Karpas-422 (cell line): ENCODE measurements at places on chromosomes 1 and 21.

DNA sequence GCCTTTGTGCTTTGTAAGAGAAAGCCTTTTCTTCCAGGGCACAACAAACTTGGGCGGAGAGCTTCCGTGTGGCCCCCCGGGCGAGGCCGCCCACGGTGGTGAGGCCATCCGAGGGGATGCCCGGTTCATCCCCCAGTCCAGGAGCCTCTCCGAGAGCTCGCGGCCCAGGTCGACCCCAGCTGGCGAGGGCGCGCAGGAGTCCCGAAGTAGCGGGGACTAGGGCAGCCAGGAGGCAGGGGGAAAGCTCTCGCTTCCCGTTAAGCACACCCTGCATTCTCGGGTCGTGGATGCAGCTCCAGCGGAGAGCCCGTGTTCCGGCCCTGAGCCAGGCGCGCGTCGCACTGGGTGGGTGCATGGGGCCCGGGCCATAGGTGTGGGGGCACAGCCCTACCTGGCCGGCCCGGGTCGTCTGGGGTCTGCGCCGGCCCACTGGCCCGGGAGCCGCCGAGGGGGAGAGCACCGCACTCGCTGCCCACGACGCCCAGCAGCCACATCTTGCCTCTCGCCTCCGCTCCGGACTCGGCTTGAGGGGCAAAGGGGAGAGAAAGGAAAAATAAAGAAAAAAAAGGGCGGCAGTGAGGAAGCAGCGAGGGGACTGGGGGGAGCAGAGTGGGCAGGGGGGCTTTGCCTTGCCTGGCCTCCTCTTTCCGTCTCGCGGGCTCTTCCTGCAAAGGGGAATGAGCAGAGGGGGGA, 1.8 kb downstream of the RNF220 start:
- no peak for DNase-seq
- H3K27ac ChIP-seq, result no peak overlapping the region
- H3K36me3 ChIP-seq, result no peaks in the 10 kb centered on the region
- H3K4me3 ChIP-seq, result no peak overlapping the region
- H3K27me3 ChIP-seq, result no peaks in the 10 kb centered on the region
- no peaks in the 10 kb centered on the region; the same call in 1 of the 2 replicates for H3K4me1 ChIP-seq

GRCh38 chr1:174818951-174819350, 180.8 kb upstream of the CACYBP start:
- no peak for DNase-seq
- H3K4me1 ChIP-seq, result peaks cover 9% of the 10 kb centered on the region
- no peak overlapping the region for H3K27ac ChIP-seq
- H3K4me3 ChIP-seq, result no peak overlapping the region

DNA sequence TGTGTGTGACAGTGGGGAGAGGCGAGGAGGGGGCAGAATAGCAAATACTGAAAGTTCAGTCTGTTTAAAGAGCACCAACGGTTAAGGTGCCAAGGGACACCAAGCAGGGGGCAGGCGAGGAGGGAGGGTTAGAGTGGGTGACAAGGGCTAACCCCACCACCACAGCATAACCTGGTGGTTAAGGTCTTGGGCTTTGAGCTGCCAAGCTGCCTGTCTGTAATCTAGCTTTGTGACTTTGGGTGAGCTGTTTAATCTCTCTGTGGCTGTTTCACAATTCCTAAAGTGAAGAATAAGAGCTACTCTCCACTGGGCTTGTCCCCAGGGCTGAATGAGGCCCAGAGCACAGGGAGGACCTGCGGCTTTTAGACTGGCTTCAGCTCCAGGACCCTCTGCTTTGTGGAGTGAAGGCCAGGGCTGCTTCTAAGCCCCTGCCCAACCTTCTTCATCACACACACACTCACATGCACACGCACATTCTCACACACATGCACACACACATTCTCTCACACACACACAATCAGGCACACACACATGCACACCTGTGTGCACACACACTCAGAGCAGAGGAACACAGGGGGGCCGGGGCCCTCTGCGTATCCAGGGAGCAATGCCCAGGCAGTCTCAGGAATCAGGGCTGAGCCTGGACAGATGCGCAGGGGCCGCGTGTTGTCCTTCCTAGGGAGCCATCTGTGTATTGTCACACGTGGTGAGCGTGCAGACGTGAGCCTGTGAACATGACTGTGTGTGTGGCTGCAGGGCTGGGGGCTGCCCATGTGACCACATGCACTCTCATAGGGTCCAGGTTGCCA, 101.6 kb upstream of the TARDBP start:
- no peak overlapping the region for H3K27ac ChIP-seq
- H3K27me3 ChIP-seq, result no peaks in the 10 kb centered on the region

DNA sequence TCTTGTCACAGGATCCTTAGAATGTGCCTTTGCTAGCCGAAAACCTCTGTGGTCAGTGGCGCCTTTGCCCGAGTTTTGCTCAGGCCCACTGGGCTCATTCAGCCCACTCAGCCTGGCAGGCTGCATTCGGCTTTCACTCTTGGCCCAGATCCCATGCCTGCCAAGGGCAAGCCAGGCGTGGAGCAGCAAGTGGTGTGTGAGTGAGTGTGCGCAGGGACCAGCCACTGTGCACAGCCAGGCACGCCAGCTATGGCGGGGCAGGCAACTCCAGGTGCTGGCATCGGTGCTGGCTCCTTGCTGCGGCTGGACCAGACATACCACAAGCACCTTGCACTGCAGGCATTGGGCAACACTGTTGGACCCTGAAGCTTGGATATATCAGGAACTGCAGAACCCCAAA, 1145.1 kb upstream of the NCAM2 start:
- H3K27ac ChIP-seq, result no peak overlapping the region
- DNase-seq, result no peak
- H3K27me3 ChIP-seq, result no peaks in the 10 kb centered on the region
- no peak overlapping the region for H3K4me3 ChIP-seq

DNA sequence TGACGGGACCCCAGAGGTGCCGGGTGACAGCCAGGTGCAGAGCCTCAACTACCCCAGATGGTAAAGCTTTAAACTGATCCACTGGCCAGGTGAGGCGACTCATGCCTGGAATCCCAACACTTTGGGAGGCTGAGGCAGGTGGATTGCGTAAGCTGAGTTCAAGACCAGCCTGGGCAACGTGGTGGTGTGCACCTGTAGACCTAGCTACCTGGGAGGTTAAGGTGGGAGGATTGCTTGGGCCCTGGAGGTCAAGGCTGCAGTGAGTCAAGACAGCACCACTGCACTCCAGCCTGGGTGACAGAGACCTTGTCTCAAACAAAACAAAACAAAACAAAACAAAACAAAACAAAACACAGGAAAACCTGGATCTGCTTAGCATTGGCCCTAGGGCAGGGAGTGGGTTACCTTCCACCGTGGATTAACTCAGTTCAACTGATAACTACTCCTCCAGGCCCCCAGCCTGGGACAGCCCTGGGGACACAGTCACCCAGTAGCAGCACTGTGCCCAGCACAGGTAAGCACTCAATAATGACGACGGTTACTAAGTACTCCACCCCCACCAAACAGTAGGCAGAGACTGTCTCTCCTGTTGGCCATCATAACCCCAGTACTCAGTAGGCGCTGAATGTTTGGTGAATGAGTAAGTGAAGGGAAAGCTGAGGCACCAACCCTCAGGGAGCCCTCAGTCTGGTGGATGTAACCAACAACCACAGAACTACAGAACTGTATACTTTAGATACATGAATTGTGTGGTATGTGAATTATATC, 21.6 kb downstream of the SLC66A1 start:
- H3K36me3 ChIP-seq, result no peaks in the 10 kb centered on the region
- H3K4me1 ChIP-seq, result no peaks in the 10 kb centered on the region
- no peak overlapping the region for H3K4me3 ChIP-seq
- no peak for DNase-seq
- H3K27me3 ChIP-seq, result no peaks in the 10 kb centered on the region

- no peaks in the 10 kb centered on the region; the same call in 1 of the 2 replicates for H3K27me3 ChIP-seq
- no peak overlapping the region for H3K4me3 ChIP-seq
- DNase-seq, result no peak
- H3K27ac ChIP-seq, result no peak overlapping the region
- no peaks in the 10 kb centered on the region for H3K36me3 ChIP-seq
These were observed 110.1 kb downstream of the SUSD4 start for GRCh38 chr1:223253916-223254315.

GRCh38 chr1:34695580-34695979, 59.3 kb upstream of the GJB5 start:
- no peak overlapping the region for H3K4me3 ChIP-seq
- DNase-seq, result no peak
- H3K27me3 ChIP-seq, result no peaks in the 10 kb centered on the region
- no peaks in the 10 kb centered on the region for H3K4me1 ChIP-seq
- H3K36me3 ChIP-seq, result no peaks in the 10 kb centered on the region
- no peak overlapping the region for H3K27ac ChIP-seq

- H3K4me1 ChIP-seq, result peaks cover 33% of the 10 kb centered on the region
- H3K27ac ChIP-seq, result no peak overlapping the region
- no peak for DNase-seq
- H3K27me3 ChIP-seq, result no peaks in the 10 kb centered on the region
- H3K4me3 ChIP-seq, result no peak overlapping the region
These were observed 179.1 kb downstream of the PSMG1 start for GRCh38 chr21:39003982-39004633.

GRCh38 chr1:90411185-90411584, 305.9 kb downstream of the BARHL2 start:
- no peak overlapping the region for H3K4me3 ChIP-seq
- no peak for DNase-seq
- H3K27ac ChIP-seq, result no peak overlapping the region
- no peaks in the 10 kb centered on the region for H3K4me1 ChIP-seq
- H3K27me3 ChIP-seq, result no peaks in the 10 kb centered on the region

- DNase-seq, result no peak
- no peaks in the 10 kb centered on the region for H3K27me3 ChIP-seq
- H3K36me3 ChIP-seq, result no peaks in the 10 kb centered on the region
These were observed 47.6 kb upstream of the SAMD13 start for GRCh38 chr1:84253891-84254290.

GRCh38 chr1:53553734-53554509, 94.7 kb downstream of the DMRTB1 start:
- no peak for DNase-seq
- H3K27me3 ChIP-seq, result no peaks in the 10 kb centered on the region
- no peak overlapping the region for H3K4me3 ChIP-seq
- H3K36me3 ChIP-seq, result no peaks in the 10 kb centered on the region

- no peak overlapping the region for H3K4me3 ChIP-seq
- H3K4me1 ChIP-seq, result no peaks in the 10 kb centered on the region
- H3K27ac ChIP-seq, result no peak overlapping the region
- H3K27me3 ChIP-seq, result no peaks in the 10 kb centered on the region
These were observed 46.8 kb upstream of the C1orf198 start for GRCh38 chr1:230915078-230915477.

- no peak for DNase-seq
- H3K4me3 ChIP-seq, result no peak overlapping the region
- H3K4me1 ChIP-seq, result no peaks in the 10 kb centered on the region
- H3K27ac ChIP-seq, result no peak overlapping the region
These were observed 124.9 kb upstream of the IFFO2 start for GRCh38 chr1:19081218-19081893.

DNA sequence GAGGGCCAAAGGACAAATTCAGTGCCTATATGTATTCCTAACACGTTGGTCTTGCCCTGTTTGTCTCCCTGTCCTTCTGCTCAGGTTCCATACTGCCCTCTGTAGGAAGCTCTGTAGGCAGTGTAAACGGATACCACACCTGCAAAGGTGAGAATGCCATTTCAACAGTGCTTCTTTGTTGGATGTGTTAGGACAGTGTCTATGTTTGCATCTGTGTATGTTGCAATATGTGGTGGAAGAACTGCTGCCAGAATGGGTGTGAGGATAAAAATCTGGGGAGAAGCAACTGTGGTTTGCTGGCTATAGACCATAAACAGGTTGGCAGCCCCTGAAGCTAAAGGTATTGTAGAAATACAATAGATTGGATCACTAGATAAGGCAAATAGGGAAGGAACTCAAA, 113.1 kb upstream of the BMP8A start:
- H3K27me3 ChIP-seq, result no peaks in the 10 kb centered on the region
- no peaks in the 10 kb centered on the region for H3K4me1 ChIP-seq
- no peak overlapping the region for H3K4me3 ChIP-seq
- DNase-seq, result peak; percentile 67

GRCh38 chr1:153805886-153806719, 30.9 kb downstream of the SLC27A3 start:
- H3K4me3 ChIP-seq, result no peak overlapping the region
- no peak for DNase-seq
- H3K27me3 ChIP-seq, result no peaks in the 10 kb centered on the region
- peaks cover 6% of the 10 kb centered on the region for H3K36me3 ChIP-seq

DNA sequence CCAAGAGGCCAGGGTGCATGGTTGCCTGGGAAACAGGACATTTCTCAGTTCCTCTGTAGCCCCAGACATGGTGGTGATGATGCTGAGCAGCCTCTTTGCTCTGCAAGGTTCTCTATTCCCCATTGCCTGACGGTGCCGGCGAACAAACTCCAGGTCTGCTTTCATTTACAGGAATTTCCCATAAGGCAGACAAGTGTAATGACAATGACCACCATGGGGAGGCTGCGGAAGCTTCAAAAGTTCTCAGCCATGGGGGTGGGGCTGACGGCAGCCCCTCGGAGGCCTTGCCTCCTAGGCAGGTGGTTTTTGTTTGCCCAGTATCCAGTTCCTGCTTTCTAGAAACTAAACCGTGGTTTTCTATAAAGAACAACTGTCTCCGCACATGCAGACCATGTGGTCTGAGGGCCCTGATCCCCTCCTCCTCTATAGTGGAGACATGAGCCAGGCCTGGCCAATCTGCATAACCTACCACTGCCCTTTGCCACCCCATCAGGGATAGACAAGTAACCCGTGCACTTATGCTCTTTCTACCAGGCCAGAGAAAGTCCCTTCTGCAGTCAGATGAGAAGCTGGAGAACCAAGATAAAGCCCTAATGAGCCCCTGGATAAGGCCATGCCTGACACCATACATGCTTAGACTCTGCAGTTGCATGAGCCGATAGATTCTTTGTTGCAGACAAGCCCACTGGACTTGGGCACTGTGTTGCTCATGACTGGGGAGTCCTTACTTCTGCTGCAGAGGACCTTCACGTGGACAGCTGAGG, 54.1 kb downstream of the LDLRAD2 start:
- H3K27me3 ChIP-seq, result no peaks in the 10 kb centered on the region
- no peak for DNase-seq
- no peak overlapping the region for H3K4me3 ChIP-seq

DNA sequence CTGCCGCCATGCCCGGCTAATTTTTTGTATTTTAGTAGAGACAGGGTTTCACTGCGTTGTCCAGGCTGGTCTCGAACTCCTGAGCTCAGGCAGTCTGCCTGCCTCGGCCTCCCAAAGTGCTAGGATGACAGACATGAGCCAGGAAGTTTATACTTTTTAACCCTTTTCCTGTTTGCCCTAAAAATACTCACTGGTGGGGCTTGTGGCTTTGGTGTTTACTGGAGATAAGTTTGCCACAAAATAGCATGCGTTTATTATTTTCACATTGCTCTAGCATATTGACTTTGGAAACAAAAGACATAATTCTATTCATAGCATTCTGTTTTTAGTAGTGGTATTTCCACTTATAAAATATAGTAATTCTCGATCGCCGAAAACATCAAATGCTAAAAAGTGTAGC, 19.8 kb upstream of the GTF2B start:
- no peaks in the 10 kb centered on the region for H3K27me3 ChIP-seq
- DNase-seq, result no peak
- H3K27ac ChIP-seq, result no peak overlapping the region
- H3K4me1 ChIP-seq, result no peaks in the 10 kb centered on the region
- H3K36me3 ChIP-seq, result no peaks in the 10 kb centered on the region

- H3K36me3 ChIP-seq, result peaks cover 2% of the 10 kb centered on the region; the same call in 1 of the 2 replicates
- no peaks in the 10 kb centered on the region for H3K27me3 ChIP-seq
- H3K27ac ChIP-seq, result no peak overlapping the region
- H3K4me3 ChIP-seq, result no peak overlapping the region
These were observed 5.8 kb upstream of the BGLAP start for GRCh38 chr1:156236164-156236563.
